ENCODE measurements at places on chromosomes 6 and 20.

- DNase-seq, result no peak
These were observed 267.8 kb downstream of the PTPRK start for GRCh38 chr6:128252341-128253176.

- DNase-seq, result peak; percentile 10
These were observed 1.6 kb upstream of the DBNDD2 start for GRCh38 chr20:45406260-45407066.

- peak; percentile 33 for DNase-seq
These were observed 39.8 kb downstream of the SRSF3 start for GRCh38 chr6:36633915-36634314.

DNA sequence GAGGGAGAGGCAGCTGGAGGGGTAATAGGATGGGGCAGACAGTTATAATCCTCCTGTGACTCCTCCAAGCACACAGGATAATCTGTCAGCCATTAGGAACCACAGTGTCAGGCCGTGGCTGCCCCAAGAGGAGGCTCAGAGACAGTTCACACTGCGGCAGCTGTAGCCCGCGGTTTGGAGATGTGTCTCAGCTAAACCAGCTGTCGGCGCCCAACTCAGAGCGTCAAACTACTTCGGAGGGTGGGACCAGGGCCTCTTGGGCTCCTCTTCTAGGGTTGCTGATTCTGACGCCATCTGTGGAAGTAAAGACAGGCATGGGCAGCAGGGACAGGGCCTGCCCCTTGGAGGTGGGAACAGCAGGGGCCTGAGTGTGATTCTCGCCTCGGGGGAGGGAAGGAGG, 309.8 kb downstream of the CDC5L start:
- no peak for DNase-seq

GRCh38 chr6:80647156-80647555, 540.7 kb downstream of the BCKDHB start:
- DNase-seq, result no peak

DNA sequence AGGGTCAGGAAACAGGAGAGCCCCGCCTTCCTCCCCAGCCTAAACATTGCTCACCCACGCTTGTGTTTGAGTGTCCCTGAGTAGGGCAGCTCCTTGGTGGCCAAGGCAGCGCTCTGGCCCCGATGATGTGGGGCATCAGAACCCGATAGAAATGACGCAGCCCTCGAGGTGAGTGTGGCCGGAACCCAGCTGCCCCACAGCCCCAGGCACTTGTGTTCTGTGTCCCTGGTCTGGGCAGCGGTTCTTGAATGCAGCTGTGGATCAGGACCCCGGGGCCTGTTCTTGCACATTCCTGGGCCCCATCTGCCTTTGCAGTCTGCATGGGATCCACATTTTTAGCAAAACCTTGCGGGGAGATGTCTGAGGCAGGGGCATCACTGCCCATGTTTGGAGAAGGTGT, 12.8 kb downstream of the RBM38 start:
- no peak for DNase-seq

- no peak for DNase-seq
These were observed 244.7 kb upstream of the PRND start for GRCh38 chr20:4476903-4477500.

- no peak for DNase-seq
These were observed 279.3 kb upstream of the TCF21 start for GRCh38 chr6:133609415-133610226.

- DNase-seq, result no peak
These were observed 528.2 kb downstream of the HDGFL1 start for GRCh38 chr6:23097566-23097965.

- no peak for DNase-seq
These were observed 26.7 kb upstream of the MBOAT1 start for GRCh38 chr6:20238688-20239587.

GRCh38 chr20:51549474-51549873, 7.0 kb upstream of the NFATC2 start:
- DNase-seq, result no peak

GRCh38 chr6:167405778-167406532, 81.1 kb downstream of the TTLL2 start:
- DNase-seq, result no peak

DNA sequence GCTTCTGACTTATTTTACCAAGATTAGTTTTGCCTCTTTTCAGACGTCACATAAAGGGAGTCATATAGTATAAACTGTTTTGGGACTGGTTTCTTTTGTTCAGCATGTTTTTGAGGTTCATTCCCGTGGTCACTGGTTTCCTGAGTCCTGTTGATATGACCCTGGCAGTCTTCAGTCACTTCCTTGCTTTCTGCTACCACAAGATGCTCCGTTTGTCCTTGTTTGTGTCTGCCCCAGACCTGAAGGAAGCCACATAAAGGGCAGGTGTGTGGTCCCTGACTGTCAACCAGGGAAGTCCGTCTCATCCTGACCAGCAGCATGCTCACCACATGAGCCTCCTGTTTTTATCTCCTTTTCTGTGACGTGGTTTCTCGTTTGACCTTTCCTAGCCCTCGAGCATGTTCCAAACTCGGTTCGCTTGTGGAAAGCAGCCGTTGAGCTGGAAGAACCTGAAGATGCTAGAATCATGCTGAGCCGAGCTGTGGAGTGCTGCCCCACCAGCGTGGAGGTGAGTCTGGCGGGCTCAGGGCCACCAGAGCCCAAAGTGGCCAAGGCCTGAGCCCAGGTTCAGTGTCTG, 26.1 kb upstream of the C20orf204 start:
- DNase-seq, result peak; percentile 11

GRCh38 chr20:48774696-48775095, 53.1 kb downstream of the PREX1 start:
- no peak for DNase-seq

DNA sequence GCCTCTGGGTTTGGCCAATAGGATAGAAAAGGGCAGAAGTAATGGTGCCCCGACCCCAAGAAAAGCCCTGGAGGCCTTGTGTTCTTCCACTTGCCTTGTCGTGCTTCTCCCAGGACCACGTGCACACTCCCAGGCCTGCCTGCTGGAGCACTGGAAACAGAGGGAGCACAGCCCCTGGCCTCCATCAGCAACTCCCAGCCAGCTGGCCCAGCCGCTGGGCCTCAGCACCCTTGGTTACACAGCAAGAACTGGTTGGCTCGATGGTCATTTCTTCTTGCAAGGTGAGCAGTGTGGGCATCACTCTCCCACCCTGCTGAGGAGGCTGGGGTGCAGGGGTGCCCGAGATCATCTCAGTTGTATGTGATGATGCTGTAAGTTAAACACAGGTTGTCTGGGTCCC, 69.2 kb upstream of the CST7 start:
- DNase-seq, result no peak

GRCh38 chr20:1278993-1279392, 12.9 kb downstream of the SNPH start:
- no peak for DNase-seq

DNA sequence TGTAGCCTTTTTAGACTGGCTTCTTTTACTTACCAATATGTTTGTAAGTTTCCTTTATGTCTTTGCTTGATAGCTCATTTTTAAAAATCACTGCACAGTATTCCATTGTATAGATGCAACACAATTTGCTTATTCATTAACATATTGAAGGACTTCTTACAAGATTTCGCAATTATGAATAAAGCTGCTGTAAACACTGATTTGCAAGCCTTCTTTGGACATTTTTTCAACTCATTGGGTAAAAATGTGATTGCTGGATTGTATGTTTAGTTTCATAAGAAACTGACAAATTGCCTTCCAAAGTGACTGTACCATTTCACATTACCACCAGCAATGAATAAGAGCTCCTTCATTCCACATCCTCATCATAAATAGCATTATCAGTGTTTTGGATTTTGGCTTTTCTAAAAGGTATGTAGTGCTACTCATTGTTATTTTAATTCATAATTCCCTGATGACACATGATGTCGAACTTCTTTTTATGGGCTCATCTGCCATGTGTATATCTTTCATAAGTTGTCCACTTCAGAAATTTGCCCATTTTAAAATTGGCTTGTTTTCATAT, 80.7 kb downstream of the TFAP2B start:
- DNase-seq, result no peak
